ENCODE measurements at places on chromosomes 1 and 21.

DNA sequence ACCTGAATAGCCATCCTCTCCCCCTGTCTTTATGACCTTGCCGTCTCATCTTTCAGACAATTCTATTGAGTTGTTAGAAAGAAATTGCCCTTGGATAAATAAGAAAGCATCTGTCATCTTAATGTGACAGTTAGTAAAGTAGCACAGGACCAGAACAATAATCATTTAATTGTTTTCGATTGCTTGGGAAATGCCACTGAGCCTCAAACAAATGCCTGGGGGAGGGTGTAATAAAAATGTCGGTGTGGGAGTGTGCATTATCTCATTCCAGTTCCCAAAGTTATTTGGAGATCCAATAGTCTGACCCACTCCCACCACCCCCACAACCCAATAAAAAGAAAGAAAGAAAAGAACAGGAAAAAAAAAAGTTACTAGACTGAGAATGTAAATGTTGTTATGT lies 509.3 kb upstream of the LRRC7 start:
- DNase-seq: no peak

- no peak for DNase-seq
Observed at GRCh38 chr1:63843010-63843409, 69.2 kb downstream of the ROR1 start.

DNA sequence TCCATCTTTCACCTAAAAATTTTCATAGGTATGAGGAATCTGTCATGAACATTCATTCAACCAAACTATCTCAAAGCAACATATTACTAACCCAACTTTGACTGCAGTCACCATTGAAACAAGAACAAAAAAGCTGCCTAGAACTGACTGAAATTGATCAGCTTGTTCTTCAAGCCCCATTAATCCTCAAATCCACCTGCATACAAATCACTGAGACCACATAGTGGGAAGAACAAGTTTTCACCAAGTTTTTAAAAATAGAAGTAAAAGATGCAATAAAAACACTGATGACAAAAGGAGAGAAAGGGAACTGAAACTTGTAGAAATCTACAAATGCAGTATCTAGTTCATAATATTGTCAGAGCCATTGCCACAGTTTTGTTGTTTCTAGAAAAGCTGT lies 6.1 kb downstream of the SORT1 start:
- no peak for DNase-seq

DNA sequence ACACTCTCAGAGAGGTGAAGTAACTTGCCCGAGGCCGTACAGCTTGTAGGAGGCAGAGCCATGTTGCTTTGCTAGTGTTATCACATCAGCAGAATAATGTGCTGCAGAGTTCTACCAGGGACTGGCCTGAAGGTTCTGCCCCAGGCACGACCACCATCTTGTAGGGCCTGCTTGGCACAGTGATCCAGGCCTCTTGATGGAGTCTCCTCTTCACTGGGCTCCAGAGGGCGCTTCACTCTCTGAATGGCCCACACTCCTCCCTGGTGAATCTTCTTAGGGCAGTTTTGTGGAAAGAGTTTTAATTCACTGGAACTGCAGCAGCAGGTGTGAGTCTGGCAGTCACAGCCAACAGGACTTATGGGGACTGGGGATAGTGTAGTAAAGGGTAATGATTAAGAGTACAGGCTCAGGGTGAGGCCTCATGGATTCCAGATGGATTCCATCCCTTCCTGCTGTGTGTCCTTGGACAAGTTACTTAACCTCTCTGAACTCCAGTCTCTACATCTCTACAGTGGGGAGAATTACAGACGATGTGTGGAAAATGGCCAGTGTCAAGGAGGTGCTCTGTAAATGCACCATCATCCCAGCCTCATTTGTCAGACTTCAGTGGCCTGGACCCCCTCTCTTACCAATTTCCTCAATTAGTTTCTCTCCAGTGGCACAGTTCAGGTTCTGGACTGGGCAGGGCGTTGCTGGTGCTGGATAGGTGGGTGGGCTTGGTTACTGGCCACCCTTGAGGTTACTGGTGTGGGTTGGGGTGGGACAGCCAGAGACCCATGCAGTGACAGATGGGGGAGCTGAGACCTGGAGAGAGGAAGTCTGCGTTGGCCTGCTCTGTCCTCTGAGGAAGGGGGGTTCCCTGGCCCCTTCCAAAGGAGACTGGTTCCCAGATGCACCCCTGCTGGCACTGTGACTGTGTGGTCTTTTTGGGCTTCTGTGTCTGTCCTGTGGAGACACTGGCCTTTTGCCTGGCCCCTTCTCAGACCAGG lies 45.9 kb upstream of the CSF3R start:
- no peak for DNase-seq

GRCh38 chr1:27475720-27476119 lies 14.2 kb downstream of the WASF2 start:
- no peak for DNase-seq

DNA sequence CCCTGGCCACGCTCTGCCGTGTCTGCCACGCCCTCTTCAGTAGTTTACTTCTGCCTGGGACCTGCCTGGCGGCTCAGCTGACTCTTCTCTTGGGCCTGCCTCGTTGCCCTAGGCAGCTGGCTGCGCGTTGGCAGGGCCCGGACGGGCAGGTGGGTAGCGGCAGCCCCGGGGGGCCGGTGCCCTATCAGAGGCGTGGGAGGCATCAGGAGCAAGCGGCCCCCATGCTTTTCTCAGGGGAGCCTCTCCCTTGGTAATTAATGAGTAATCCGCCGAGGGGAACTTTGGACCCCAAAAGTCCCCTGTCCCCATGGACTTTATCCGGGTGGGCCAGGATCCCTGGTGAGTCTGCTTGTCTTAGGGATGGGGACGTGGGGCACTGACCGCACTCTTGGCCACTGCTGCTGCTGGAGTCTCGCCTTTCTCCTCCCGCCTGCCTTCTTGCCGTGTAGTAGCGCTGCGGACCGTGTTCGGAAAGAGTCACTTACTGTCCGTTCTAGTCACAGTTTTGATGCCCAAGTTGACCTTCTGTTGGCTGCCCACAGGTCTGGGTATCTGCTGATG lies 22.7 kb downstream of the SKI start:
- DNase-seq: no peak

GRCh38 chr1:154880671-154881070 lies 10.6 kb upstream of the KCNN3 start:
- DNase-seq: no peak

DNA sequence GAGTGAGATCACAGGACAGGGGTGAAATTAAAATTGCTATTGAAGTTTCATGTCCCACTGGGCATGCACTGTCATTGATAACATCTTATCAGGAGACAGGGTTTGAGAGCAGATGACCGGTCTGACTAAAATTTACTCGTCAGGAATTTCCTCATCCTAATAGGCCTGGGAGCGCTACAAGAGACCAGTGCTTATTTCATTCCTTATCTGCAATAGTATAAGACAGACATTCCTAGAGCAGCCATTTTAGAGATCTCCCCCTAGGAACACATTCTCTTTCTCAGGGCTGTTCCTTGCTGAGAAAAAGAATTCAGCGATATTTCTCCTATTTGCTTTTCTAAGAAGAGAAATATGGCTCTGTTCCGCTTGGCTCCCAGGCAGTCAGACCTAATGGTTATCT lies 181.4 kb upstream of the ETV3 start:
- no peak for DNase-seq
